ENCODE measurements at places on chromosomes 5 and 9.

DNA sequence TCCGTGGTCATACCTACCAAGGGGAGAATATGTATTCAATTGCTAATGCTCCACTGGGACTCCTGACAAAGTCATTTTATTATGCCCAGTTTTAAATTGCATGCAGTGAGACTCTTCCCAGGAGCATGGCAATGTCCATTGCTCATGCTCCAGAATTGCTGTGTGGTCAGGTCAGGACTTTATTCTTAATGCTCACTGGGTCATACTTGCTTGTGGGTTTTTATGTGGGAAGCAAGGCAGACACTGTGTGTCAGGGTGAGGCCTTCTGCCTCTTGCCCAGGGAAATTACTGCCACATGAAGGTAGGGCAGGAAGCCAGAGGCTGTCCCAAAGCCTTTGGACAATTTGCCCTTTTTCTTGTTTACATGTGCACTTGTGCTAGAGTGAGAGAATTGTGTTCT is 164.6 kb upstream of the MEF2C start:
- DNase-seq, result no peak

- DNase-seq, result no peak
Measured at GRCh38 chr5:156871212-156871611, 21.1 kb downstream of the PPP1R2B start.

DNA sequence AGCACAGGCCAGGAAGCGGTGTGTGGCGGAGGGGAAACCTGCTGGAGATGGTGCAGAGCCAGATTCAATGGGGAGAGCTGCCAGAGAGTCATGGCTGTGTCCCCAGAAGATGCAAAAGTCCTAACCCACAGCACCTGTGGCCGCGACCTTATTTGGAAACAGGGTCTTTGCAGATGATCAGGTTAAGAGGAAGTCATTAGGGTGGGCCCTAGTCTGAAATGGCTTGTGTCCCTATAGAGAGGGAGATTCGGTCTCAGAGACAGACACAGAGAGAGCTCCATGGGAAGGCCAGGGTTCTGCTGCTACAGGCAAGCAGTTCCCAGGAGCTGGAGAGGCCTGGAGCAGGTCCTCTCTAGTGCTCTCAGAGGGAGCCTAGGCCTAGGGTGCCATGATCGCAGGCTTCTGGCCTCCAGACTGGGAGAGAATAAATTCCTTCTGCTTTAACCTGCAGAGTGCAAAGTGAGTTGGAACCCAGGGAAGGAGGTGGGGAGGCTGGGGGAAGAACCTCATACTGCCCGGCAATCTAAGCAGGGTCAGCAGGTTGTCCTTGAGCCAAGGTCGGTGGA is 1.9 kb upstream of the LPCAT1 start:
- DNase-seq, result peak; percentile 31

- DNase-seq, result no peak
Measured at GRCh38 chr9:5531101-5531882, 21.0 kb downstream of the PDCD1LG2 start.

DNA sequence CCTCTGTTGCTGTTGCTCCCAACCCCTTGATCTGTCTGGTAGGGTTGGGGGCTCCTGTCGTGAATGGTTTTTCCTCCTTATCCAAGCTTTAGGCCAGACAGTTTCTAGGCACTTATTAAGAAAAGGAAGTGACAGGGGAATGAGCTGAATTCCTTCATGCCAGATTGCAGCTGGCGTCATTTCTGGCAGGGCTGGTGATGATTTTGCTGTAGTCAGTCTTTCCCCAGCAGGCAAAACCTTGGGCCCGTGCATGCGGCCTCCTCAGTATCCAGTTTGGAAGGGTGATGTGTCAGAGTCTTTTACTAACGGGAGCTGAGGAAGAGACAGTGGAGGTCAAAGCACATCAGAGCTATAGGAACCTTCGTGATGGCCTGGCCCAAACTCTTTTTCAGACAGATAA is 58.8 kb downstream of the COL27A1 start:
- DNase-seq, result no peak

DNA sequence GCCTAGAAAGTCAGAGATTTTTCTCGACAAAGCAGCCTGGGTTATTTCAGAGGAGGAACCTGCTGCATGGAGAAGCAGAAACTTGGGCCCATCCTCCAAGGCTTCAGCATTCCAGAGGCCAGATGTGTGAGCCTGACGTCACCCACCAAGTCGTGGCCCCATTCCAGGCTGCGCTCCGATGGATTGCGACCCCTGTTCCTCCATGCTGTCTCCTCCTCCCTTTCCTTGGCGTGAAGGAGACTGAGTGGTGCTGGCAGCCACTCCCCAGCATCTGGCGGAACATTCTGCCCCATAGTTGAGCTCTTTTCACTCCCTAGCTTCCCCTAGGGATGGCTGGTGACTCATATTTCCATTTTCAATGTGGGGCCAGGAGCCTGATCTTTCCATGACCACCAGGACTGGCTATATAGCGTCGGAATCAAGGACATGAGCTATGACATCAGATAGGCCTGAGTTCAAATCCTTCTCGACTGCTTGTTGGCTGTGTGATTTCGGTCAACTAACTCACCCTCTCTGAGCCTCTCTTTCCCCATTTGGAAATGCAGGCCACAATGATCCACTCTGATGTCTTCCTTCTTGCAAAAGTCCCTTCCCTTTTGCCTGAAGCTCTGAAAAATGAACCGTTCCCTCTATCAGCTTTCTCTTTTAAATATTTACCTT is 24.5 kb upstream of the DUSP1 start:
- DNase-seq, result no peak

- DNase-seq, result no peak
Measured at GRCh38 chr5:10162468-10162867, 87.2 kb downstream of the ATPSCKMT start.

GRCh38 chr9:104556830-104557634 is 11.9 kb upstream of the OR13C8 start:
- DNase-seq, result no peak

- DNase-seq, result no peak
Measured at GRCh38 chr9:114733816-114734215, 51.8 kb upstream of the TEX48 start.

- DNase-seq, result no peak
Measured at GRCh38 chr9:122394265-122395125, 23.7 kb downstream of the PTGS1 start.

DNA sequence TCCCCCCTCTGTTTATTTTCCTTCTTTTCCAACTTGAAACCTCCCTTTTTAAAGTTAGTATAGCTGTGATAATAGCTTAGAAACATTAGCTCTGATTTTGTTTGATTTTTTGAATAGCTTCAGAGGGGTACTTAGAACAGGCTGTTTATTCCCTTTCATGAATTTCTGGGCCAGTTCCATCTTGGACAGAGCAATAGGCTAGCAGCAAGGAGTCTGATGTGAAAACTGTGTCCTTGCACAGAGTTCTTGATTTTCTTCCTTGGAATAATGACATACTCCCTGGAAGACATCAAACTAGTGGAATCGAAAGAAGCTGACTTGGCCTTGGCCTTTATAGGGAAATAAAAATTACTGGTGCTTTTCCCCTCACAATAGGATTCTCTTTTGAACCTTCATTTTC is 32.9 kb downstream of the NTRK2 start:
- no peak for DNase-seq

DNA sequence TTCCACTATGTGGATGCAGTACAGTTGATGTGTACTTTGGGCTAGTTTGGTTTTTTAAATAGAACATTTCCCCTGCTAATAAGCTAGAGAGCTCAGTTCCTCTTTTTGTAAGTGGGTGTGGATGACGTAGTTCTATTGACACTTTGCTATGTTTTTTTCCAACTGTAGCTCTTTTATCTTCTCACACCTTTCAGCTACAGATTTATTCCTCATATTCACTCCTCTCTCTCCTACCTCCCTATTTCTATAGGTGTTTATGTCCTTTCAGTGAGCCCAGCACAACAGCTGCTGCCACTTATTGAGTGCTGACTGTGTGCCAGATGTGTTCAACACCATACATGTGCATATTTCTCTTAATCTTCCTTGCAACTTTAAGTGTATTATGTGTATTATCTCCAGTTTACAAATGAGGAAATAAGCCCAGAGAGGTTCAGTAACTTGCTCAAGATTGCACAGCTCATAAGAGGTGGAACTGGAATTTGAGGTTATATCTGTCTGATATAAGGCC is 215.7 kb downstream of the SEMA6A start:
- DNase-seq, result no peak

DNA sequence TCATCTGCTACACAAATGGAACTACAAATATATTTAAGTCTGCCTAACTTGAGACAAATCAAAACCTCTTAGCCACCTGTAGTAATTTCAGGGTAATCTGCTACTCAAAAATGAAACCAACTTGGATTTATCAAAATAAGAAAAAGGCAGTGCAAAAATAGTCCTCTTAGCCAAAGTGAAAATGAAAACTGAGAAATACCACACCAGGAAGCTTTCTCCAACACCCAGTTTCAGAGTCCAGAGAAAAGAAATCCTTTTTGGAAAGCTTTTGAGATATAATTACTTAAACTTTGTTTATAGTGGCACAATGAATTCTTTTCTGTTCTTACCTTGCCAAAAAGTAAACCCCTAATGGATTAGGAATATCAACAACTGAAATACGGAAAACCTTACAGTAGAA is 990.4 kb downstream of the EFNA5 start:
- no peak for DNase-seq

- DNase-seq, result no peak
Measured at GRCh38 chr9:715300-715699, 126.2 kb upstream of the DMRT1 start.

GRCh38 chr9:124784509-124784908 is 7.6 kb downstream of the OLFML2A start:
- no peak for DNase-seq

DNA sequence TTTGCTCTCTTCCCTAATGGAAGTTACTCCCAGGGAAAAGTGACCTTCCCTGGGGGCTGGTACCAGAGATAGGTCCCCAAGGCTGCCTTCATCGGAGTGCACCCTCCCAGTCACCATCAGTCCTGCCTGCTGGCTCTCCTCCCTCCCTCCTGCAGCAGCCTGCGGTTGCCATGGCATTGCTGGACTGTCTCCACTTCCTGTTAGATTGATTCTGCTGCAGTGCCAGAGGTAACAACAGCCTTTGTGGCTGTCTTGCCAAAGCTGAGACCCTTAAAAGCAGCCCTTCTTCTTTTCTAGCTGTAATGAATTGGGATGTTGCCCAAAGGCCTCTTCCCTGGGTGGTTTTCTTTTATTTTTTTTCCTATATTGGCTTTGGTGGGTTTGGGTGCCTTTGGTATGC is 78.1 kb upstream of the PRLR start:
- no peak for DNase-seq

GRCh38 chr5:115600766-115601165 is 1.5 kb downstream of the TICAM2 start:
- DNase-seq, result no peak
